ENCODE measurements at places on chromosomes 2 and 18.

DNA sequence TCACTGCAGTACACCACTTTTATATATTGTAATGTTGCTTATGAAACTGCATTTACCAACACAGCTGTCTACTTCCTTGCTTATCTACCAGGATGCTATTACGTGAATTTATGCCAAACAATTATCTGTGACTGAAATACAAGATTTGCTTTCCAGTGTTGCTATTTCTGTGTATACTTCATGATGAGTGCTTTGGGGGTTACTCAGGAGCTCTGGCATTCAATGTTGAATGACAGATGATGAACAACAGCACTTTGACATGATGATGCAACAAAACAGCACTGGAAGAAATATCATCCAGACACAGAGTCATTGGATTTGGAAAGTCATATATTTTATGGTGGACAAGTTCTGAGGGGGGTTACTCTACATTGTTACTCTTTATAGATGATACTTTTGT is 125.8 kb downstream of the NETO1 start:
- no peak for DNase-seq

DNA sequence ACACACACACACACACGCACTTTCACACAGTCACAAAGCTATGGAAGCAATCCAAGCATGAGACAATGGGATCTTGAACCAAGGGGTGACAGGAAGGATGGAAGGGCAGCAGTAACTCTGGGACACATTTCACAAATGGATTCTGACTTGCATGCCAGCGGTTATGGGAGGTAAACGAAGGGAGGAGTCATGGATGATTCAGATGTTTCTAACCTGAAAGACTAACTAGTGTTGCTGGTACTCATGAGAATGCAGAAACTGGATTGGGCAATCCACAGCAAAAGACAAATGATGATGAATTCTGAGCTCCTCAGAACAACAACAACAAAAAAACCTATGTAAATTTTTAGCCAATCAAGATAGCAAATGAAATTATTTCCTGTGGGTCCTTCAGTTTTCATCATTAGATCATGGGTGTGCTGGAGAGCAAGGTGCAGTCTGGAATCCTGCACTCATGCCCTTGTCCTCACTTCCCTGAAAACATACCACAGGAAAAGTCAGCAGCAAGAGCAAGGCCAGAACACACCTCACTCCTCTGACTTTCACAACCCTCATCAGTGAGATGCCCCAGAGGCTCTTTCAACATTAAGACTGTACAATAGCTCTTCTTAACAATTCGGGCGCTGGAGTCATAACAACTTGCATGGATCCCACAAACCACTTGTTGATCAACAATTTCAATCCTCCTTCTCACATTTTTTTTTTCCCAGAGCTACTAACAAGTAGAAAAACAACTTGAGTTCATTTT is 32.6 kb downstream of the ABCA12 start:
- no peak for DNase-seq

GRCh38 chr2:2904721-2905350 is 472.8 kb downstream of the EIPR1 start:
- DNase-seq: no peak

- no peak for DNase-seq
These were observed 84.5 kb downstream of the CELF4 start for GRCh38 chr18:37481072-37481471.

- no peak for DNase-seq
These were observed 296 bp upstream of the GRHL1 start for GRCh38 chr2:9951272-9951521.
